Renal pelvis (tissue), 12 donors: ENCODE measurements at places on chromosomes 11 and 22.

DNA sequence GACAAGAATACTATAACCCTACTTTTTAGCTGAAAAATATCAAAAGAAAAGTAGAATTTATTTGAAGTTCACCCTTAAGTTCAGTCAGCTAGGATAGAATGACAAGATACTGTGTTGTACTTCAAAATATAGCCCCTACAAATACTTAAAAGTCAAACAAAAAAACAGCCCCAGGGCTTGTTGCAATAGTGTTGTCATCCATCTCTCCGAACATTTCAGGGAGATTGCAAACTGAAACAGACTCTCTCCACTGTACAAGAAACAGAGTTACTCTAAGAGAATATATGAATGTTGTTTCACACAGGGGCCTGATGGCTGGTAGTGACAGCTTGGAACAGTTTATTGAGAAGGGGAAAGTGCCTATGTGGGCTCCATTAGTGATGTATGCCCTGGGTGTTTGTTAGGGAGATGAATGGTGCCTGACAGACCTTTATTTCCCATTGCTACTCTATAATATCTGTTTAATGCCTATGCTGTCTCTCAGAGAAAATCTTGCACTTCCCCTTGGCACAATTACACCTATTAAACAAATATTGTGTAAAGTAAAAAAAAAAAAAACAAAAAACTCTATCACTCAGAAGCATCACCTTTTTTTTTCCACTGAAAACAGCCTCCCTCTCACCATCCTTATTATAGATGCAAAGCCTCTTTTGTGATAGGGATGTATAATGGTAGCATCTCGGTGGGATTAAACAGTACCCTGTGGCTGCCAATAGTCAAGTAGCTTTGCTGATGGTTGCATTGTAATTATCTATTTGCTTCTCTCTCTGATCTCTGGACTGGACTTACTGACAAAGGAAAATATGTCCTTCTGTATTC is 506.3 kb upstream of the LUZP2 start:
- no peak for DNase-seq

DNA sequence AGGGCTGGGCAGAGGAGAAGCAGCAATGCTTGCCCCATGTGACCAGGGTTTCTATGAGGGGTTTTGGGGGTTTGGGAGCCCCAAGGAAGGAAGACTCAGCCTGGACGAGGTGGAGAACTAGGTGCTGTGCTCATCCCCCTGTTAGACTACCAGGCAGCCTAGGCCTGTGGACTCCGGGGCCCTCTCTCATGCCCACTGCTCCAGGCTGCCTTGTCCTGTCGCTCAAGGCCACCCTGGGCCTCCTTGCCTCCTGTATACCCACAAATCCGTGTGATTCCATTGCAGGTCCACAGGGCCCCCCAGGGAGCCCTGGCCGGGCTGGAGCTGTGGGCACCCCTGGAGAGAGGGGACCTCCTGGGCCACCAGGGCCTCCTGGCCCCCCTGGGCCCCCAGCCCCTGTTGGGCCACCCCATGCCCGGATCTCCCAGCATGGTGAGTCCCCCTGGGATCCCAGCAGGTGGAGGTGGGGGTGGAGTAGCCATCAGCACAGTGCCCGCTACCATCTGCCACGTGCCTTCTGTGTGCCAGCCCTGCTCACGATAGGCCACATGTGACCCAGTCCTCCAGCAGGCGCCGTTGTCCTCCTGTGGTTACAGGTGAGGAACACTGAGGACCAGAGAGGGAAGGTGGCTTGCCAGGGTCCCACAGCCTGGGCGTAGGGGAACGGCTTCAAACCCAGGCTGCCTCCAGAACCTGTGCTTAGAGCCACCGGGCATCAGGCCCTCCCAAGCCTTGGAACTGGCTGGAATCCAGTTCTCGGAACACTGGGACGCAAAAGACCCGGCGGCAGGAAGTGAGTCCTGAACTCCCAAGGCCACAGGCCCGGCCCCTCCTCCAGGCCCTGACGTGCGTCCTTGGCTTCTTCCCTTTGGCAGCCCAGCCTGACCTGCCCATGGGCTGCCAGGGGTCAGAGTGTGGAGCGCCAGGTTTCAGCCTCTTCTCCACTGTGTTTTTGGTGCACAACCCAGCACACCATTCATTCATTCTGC is 26.6 kb downstream of the EMID1 start:
- no peak for DNase-seq

GRCh38 chr11:86876716-86877234 is 76.4 kb downstream of the PRSS23 start:
- no peak for DNase-seq

DNA sequence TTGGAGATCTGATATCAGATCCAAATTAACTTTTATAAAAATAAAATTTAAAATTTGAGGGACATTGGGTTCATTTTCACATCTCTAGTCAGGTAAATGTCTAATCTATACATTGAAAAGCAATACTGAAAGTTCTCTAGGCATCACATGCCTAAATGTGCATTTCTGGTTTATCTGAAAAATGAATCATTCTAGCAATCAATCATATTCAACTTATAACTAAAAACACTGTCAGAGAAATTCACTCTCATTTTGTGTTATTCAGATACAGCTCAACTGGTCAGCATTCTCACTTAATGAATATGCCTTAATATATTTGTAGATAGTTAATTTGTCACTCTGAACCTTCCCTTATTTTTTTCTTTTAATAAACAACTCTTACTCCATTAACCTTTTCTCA is 243.2 kb downstream of the CASP12 start:
- DNase-seq: no peak

GRCh38 chr11:122634501-122634900 is 21.0 kb upstream of the UBASH3B start:
- no peak for DNase-seq

DNA sequence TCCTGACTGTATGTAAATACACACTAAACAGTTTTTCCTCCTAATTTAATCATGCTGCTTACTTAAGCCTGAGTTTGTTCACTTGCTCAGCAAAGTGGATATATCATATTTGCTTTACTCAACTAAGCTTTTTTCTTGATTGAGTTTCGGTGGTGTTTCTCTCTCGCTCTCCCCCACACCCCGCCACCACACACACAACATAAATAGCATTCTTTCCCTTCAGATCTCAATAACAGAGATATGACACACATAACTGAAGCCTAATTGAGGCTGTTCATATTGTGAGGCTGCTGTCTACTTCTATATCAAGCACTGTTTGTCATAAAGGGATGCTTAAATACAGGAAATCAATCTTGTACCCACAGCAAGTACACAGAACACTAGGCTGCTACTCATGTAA is 364.9 kb downstream of the FAT3 start:
- no peak for DNase-seq

DNA sequence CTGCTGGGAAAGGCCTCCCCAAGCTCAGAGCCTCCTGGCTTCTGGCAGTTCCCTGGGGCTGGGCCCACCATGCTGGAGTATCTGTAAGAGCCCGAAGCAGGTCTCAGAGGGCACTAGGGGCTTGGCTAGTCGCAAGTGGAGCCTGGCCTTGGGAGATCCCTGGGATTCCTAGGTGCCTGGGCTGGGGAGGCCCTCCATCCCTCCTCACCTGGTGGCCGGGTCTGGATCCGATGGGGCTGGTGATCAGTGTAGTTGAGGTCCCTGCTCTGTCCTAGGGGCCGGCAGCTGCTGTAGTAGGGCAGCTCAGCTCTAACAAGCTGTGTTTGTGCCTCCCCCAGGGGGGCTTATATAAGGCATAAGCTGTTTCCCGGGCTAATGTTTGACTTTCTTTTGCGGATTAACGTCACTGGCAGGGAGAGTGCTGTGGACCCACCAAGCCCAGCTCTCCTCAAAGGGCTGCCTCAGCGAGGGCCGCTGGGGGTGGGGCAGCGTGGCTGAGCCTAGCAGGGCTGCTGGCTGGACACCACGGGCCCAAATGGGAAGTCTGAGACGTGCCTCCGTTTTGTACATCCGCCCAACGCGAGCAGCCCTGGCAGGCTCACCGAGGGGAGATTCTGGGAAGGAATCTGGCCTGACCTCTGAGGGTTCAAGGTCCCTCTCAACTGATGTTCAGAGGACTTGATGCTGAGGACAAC is at the start of gene SLC22A8:
Gene SLC22A8 (minus strand): TSS at position 321 of the 695 bp plus-strand sequence. CDS start 883 bp downstream, outside the sequence.
- DNase-seq: no peak

GRCh38 chr11:121391914-121392313 is 60.2 kb upstream of the SORL1 start:
- no peak for DNase-seq

DNA sequence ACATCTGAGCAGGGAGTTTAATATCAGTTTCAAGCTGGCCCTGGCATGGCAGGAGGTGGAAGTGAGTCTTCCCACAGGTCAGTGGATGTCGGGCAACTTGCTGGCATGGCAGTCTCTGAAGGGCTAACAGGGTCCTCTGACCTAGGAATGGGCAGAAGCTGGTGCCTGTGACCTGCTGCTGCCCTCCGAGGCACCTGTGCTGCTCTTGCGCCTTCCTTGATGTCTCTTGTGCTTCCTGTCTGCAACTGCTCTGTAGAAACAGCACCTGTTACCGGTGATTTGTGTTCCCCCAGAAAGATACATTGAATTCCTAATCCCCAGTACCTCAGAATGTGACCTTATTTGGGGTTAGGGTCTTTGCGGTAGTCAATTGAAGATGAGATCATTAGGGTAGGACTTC is 110.3 kb downstream of the RPS6KA4 start:
- no peak for DNase-seq

GRCh38 chr11:25527841-25528240 is 804.1 kb upstream of the ANO3 start:
- no peak for DNase-seq

DNA sequence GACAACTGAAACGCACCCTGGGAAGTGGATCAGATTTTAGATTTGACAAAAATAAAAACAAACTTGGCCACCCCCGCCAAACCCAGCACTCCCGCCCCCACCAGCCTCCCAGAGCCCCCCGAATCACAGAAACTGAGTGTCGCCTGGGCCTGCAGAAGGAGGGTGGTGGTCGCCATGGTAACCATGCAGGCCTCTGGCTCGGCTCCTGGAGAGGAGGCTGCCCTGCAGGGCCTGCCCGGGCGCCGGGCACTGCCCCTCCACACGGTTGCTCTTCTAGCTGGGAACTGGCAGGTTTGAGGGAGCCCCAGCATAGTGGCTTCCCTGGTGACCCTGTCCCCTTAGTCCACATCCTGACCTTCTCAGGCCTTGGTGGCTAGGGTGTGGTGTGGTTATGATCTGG is 19.3 kb downstream of the CACNA1I start:
- DNase-seq: no peak

DNA sequence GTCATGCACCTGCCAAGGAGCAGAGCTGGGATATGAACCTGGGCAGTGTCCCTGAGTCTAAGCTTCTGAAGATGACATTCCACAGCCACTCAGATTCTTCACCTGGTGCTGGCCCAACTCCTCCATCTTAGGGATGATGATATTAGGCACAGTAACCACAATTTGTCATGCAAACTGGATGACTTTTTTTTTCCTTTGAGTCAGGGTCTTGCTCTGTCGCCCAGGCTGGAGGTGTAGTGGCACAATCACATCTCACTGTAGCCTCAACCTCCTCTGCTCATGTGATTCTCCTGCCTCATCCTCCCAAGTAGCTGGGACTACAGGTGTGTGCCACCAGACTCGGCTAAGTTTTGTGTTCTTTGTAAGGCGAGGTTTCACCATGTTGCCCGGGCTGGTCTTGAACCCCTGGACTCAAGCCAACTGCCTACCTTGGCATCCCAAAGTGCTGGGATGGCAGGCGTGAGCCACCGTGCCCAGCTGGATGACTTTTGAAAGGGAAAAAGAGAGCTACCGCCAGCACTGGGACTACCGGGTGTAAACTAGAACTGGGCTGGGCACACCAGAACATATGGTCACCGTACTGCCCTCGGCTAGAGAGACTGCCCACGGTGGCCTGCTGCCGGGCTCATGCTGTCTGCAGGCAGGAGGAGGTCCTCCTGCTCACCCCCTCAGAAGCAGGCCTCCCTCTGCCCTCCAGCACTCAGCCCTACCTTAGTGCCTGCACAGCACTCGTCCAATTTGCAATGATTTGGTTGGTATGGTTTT is 77.7 kb downstream of the NAT10 start:
- DNase-seq: no peak
